ENCODE measurements at places on chromosomes 3 and 15.

DNA sequence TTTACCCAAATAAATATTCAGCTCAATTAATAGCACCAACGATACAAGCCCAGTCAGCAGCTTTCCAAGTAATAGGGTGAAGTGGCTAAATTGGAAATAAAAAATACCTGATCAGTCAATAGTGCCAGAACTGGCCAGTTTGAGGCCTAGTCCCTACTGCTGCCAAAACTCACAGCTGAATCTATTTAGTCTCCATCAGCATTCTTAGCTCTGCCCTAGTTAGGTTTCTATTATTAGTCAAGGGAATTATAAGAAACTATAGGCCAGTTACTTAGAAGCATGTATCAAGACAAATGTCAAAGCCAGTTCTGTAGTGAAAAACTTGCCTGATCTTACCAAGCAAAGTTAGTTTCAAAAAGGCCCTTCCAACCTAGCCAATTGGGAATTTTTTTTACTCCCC is 146.2 kb upstream of the ZBTB20 start:
- DNase-seq: no peak

DNA sequence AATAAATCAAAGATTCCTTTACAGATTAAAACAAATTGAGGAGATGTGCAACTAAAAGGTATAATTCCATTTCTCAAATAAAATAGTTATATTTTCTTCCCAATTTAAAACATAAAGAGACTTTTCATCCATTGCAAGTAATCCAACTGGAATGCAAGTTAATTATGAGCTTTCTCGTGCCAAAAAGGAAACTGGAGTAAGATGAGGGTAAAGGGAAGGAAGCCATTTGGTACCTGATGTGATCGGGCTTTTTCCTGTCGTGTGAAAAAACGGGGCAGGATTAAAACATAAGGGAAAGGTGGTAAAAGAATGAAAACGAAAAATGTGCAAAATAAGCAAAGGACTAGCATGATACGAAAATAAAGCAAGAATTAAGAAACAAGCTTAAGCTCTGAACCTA is 41.8 kb upstream of the XXYLT1 start:
- DNase-seq: no peak

- no peak for DNase-seq
Measured at GRCh38 chr15:56325186-56325585, 40.0 kb upstream of the TEX9 start.

- DNase-seq: no peak
Measured at GRCh38 chr15:73436613-73437012, 6.4 kb upstream of the REC114 start.

GRCh38 chr15:58074452-58074851 is 8.9 kb upstream of the ALDH1A2 start:
- DNase-seq: no peak

- DNase-seq: no peak
Measured at GRCh38 chr3:187941135-187941847, 196.0 kb upstream of the BCL6 start.

All from stimulated activated CD4-positive, alpha-beta T cell treated with anti-CD3 and anti-CD28 coated beads, Interleukin-4, amount 100 ng/mL, for 4 hours (primary cell).